RWPE2 (cell line): ENCODE measurements at places on chromosomes 11 and 22.

GRCh38 chr11:79046366-79046765 is 394.5 kb downstream of the TENM4 start:
- DNase-seq = no peak

DNA sequence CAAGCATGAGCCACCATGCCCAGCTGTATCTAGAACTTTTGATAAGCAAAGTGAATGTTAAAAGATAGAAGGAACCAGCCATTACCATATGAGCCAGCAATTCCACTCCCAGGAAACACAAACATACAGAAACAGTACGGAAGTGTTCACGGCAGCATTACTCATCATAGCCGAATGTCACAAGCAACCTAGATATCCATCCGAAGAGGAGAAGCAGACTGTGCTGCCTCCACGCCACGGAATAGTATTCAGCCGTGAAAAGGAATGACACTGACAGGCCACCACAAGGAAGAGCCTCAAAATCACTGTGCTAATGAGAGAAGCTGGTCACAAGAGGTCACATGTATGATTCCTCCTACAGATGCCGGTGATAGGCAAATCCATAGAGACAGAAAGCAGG is 17.6 kb upstream of the MGAT3 start:
- DNase-seq = no peak

GRCh38 chr11:30508594-30508993 is 77.6 kb downstream of the MPPED2 start:
- no peak for DNase-seq

DNA sequence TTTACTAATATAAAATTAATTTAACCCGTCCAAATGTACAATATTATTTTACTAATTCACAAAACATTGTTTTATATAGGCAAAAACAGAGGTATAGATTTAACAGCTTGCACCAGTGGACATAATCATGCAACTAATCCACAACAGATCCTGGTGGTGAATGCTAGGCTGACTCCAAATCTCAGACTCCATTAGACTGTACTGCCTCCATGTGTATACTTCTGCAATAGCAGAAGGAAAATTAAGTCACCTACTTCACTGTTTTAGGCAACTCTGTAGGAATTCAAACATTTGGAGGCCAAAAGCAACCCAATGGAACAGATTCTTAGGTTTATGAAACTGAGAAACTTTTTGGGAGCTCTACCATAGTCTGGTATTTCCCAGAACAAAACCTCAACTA is 30.0 kb upstream of the RAB39A start:
- DNase-seq = no peak

- DNase-seq = no peak
Observed at GRCh38 chr22:17580441-17581031, 17.2 kb downstream of the SLC25A18 start.

DNA sequence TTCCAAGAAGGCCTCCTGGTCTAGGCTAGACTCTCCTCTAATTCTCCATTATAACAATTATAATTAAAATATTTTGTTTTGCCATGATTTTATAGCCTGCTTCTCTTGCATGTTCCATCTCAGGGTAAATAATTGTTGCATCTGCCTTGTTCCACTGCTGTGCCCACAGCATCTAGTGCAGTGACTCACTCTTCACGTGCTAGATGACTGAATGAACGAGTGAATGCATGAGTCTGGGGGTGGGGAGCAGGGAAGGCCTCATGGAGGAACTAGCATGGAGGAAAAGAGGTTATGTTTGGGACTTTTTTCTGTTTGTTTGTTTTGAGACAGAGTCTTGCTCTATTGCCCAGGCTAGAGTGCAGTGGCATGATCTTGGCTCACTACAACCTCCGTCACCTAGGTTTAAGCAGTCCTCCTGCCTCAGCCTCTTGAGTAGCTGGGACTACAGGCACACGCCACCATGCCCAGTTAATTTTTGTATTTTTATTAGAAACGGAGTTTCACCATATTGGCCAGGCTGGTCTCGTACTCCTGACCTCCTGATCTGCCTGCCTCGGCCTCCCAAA is 5.2 kb upstream of the OAF start:
- DNase-seq = no peak
